CD8-positive, alpha-beta memory T cell (primary cell): ENCODE measurements at places on chromosomes 5 and 9. TPM values are rescaled to one million over a fixed set of nuclear protein-coding genes. Genes with fewer than 3 reads are reported as not detected.

DNA sequence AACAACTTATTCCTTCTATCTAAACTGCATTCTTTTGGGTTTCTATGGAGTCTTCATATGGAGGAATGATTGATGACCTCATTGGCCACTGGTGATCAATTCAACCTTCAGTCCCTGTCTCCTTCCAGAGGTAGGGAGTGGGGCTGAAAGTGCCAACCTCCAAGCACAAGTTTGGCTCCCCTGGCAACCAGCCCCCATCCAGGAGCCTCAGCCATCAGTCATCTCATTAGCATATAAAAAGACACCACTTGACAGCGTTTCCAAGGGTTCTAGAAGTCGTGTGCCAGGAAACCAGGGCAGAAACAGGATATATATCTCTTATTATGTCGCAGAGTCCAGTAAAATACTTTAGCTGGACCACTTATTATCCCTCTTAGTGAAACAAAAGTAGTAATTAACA lies 9.8 kb downstream of the SLC31A2 start:
- H3K27ac ChIP-seq = no peak overlapping the region
- H3K27me3 ChIP-seq = no peaks in the 10 kb centered on the region
- H3K36me3 ChIP-seq = peaks cover 13% of the 10 kb centered on the region
- no peak for DNase-seq
- no peak overlapping the region for H3K4me3 ChIP-seq
- H3K4me1 ChIP-seq = peaks cover 12% of the 10 kb centered on the region

GRCh38 chr9:133995012-133995896 lies 3.1 kb upstream of the VAV2 start:
- no peaks in the 10 kb centered on the region for H3K27me3 ChIP-seq
- DNase-seq = no peak
- H3K4me3 ChIP-seq = no peak overlapping the region
- H3K36me3 ChIP-seq = no peaks in the 10 kb centered on the region

GRCh38 chr5:111968459-111968858 lies 211.5 kb upstream of the NREP start:
- H3K27me3 ChIP-seq = no peaks in the 10 kb centered on the region
- H3K4me3 ChIP-seq = no peak overlapping the region
- no peak overlapping the region for H3K27ac ChIP-seq
- DNase-seq = no peak

DNA sequence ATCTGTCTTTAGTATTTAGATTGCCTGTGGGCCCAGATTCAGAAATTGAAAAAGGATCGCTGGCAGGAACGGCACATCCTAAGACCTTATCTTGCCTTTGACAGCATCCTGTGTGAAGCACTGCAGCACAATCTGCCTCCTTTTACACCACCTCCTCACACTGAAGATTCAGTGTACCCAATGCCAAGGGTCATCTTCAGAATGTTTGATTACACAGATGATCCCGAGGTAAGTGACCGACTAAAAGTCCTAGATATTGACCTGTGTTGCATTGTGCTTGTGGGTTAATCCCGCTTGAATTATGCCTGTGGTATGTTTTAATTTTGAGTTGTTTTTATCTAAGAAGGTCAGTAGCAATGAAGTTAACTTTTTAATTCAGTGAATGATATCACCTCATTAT lies 14.4 kb downstream of the NCBP1 start:
- no peak overlapping the region for H3K27ac ChIP-seq
- no peaks in the 10 kb centered on the region for H3K4me1 ChIP-seq
- H3K36me3 ChIP-seq = peaks cover 60% of the 10 kb centered on the region
- H3K4me3 ChIP-seq = no peak overlapping the region
- DNase-seq = no peak

DNA sequence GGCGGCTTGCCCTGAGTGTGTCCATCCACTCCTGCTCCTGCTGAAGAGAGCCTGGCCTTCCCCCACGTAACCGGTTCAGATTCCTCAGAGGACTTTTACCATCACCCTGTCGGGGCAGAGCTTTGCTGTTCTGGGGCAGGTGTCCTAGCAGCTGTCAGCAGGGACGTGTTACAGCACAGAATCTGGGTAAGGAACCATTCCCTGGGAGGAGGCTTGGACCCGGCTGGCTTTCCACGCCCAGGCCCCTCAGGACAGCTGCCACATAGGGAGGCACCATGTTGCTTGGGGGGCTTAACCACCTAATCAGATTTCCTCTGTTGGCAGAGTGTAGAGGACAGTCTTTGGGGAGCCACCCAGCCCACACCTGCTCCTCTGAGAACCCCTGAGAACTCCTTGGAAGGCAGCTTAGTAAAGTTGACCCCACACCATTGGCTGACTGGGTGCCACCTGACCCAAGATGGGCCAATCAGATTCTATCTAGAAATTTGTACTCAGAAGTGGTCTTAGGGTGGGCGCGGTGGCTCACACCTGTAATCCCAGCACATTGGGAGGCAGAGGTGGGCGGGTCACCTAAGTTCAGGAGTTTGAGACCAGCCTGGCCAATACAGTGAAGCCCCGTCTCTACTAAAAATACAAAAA lies 23.3 kb upstream of the EEIG1 start:
- H3K4me1 ChIP-seq = peaks cover 56% of the 10 kb centered on the region
- DNase-seq = no peak
- no peak overlapping the region for H3K27ac ChIP-seq
- no peaks in the 10 kb centered on the region for H3K36me3 ChIP-seq
- H3K4me3 ChIP-seq = no peak overlapping the region

The MAP1B gene
- 0.13 TPM for total RNA-seq

The HK3 gene
- 1.5 TPM for total RNA-seq

GRCh38 chr5:112948458-112948857 lies 26.4 kb upstream of the REEP5 start:
- H3K4me3 ChIP-seq = no peak overlapping the region
- H3K4me1 ChIP-seq = no peaks in the 10 kb centered on the region
- H3K27me3 ChIP-seq = no peaks in the 10 kb centered on the region
- no peak overlapping the region for H3K27ac ChIP-seq

GRCh38 chr9:89593727-89594427 lies 10.9 kb upstream of the GADD45G start:
- DNase-seq = peak; percentile 26
- H3K36me3 ChIP-seq = no peaks in the 10 kb centered on the region
- no peaks in the 10 kb centered on the region for H3K4me1 ChIP-seq

The FOXD4L6 gene
- not detected for total RNA-seq

The GPRIN1 gene
- total RNA-seq = 2.3 TPM

DNA sequence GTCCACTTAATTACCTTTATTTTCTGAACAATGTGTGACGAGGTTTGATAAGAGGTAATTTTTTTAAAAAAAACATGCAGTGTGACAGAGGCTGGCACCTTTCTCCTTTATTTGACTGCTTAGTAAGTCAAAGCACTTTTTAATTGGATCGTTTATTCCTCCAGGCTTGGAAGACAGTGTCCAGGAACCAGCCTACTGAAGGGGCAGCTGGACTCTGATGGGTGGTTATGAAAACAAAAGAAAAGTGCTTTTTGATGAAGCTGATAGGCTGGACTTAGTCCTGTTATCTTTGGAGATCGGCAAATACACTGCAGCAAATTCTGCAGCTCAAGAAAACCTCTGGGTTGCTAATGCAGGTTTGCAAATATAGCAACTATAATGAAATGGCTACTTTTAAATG lies 141.7 kb downstream of the DCP2 start:
- no peaks in the 10 kb centered on the region for H3K36me3 ChIP-seq
- H3K4me1 ChIP-seq = no peaks in the 10 kb centered on the region
- no peak for DNase-seq
- H3K27me3 ChIP-seq = no peaks in the 10 kb centered on the region
- no peak overlapping the region for H3K4me3 ChIP-seq
- no peak overlapping the region for H3K27ac ChIP-seq

DNA sequence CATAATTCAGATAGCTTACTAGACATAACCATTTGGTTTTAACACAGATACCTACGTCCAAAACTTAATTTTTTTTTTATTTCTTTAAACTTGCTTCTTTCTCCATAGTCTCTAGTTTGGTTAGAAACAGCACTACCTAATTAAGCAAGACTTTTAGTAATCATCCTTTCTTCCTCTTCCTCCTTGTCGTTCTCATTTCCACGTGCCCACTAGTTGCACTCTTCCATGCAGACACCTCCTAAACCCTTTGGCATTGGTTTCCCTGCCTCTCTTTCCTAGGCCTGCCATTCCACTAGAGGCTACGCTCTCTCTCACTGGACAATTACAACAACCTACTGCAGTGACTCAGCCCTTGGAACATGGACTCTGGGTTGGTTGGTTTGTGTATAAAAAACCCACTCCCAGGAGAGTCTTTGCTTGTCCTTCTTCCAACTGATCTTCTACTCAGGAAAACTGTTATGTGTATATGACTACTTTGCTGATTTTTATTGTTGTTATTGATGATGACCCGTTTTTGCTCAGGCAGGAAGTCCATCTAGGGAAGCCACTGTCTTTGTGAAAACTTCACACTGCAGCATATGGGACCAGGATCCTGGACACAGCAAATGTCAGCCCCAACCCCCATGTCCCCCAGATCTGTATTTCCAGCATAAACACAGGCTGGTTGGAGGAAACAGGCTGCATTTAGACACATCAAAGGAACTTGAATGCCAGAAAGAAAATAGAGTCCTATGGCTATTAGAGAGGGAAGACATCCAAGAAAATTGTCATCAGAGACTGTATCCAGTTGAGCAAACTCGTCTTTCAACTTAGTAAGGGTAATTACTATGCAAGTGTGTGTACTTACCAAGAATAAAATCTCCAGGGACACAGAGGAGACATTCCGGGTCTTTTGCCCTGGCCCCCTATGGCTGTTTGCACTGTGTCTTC lies 503.2 kb downstream of the GADD45G start:
- no peak for DNase-seq
- no peaks in the 10 kb centered on the region for H3K27me3 ChIP-seq
- no peak overlapping the region for H3K4me3 ChIP-seq
- no peaks in the 10 kb centered on the region for H3K4me1 ChIP-seq

The ACSL6 gene
- 21.8 TPM for total RNA-seq

GRCh38 chr5:147686421-147686820 lies 96.1 kb downstream of the JAKMIP2 start:
- H3K27ac ChIP-seq = no peak overlapping the region
- no peak for DNase-seq
- no peak overlapping the region for H3K4me3 ChIP-seq
- no peaks in the 10 kb centered on the region for H3K4me1 ChIP-seq
- H3K36me3 ChIP-seq = no peaks in the 10 kb centered on the region

DNA sequence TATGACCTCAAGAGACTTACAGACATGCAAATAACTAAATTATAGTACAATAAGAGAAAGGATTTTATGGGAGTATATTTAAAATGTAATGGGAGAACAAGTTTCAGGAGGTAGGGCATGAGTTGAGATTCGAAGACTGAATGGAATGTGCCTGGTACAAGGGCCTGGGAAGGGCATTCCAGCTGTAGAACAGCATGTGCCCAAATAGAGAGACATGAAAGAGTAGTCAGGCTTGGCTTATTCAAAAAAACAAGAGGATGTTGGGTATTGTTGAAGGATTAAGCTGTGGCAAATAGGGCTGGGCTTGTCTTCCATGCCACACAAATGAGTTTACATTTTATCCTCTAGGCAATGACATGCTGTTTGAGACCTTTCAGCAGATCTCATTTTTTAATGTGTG lies 86.9 kb downstream of the FOCAD start:
- H3K27ac ChIP-seq = no peak overlapping the region
- H3K36me3 ChIP-seq = no peaks in the 10 kb centered on the region
- H3K27me3 ChIP-seq = no peaks in the 10 kb centered on the region
- H3K4me3 ChIP-seq = no peak overlapping the region

DNA sequence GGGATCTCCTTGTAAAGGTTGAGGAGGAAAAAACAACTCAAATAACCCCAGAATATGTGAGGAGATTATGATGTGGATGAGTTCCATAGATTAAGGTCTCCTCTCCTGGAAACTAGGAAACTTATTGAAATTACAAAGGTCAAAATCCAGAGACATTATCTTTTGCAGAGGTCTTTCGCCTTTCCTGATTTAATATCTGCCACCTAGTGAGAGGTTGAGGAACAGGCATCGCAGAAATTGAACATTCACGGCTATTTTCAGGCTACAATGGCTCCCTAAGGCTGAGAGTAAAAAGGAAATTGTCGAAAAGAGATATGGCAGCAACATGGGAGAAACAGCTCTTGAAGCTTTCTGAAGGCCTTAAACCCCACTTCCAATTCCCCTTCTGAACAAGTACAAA lies 127.5 kb upstream of the PLCXD3 start:
- no peak for DNase-seq
- H3K4me1 ChIP-seq = no peaks in the 10 kb centered on the region
- H3K27ac ChIP-seq = no peak overlapping the region
- H3K36me3 ChIP-seq = no peaks in the 10 kb centered on the region
- no peaks in the 10 kb centered on the region for H3K27me3 ChIP-seq
- no peak overlapping the region for H3K4me3 ChIP-seq

The IRX1 gene
- not detected for total RNA-seq

The ACTBL2 gene
- not detected for total RNA-seq

The SLC46A2 gene
- not detected for total RNA-seq

DNA sequence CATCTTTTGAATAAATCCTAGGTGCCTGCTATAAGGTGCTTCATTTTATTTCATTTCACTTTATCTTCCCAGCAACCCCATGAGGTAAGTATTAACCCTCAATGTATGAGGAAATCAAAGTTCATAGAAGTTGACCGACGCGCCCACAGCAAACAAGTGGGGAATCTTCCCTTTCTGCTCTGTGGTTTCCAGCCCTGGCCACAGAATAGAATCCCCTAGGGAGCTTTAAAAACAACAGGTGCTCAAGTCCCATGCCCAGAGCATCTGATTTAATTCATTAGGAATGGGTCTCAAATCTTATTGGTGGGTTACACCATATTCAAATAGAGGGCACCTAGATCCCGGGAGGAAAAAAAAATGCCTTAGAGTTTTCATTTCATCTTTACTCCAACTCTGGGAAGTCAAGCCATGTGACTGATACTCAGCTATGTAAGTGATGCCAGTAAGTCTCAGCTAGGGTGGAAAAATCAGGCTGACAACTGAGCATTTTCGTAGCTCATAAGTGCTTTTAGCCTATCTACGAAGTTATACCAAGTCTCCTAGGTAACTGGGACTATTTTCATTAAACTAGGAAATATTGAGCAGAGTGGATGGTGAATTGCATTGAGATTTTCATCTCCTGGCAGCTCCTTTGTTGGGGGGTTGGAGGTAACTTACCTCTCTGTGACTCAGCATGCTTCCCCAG lies 353.4 kb upstream of the SLC30A5 start:
- H3K27me3 ChIP-seq = no peaks in the 10 kb centered on the region
- no peak overlapping the region for H3K4me3 ChIP-seq
- H3K4me1 ChIP-seq = no peaks in the 10 kb centered on the region
- no peak overlapping the region for H3K27ac ChIP-seq
- DNase-seq = no peak
- H3K36me3 ChIP-seq = no peaks in the 10 kb centered on the region

DNA sequence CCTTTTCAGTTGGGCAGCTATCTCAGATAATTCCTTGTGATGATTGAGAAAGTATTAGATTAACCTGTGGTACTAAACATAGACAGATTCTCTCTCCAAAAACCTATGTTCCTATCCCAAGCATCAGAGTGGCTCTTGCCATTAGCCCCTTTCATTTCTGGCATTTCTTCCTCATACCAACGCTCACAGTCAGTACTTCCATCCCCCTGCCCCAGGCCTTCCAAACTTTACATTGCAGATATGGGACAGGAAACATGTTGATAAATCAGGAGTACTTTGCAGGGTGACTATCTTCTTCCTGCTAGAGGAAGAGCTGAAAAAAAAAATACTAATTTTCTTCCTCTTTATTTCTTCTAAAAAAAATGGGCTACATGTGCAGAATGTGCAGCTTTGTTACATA lies 442.6 kb upstream of the RGMB start:
- no peak for DNase-seq
- no peaks in the 10 kb centered on the region for H3K36me3 ChIP-seq
- no peaks in the 10 kb centered on the region for H3K27me3 ChIP-seq
- H3K4me3 ChIP-seq = no peak overlapping the region
- no peak overlapping the region for H3K27ac ChIP-seq

- no peaks in the 10 kb centered on the region for H3K36me3 ChIP-seq
- no peak overlapping the region for H3K27ac ChIP-seq
- H3K4me1 ChIP-seq = no peaks in the 10 kb centered on the region
- H3K4me3 ChIP-seq = no peak overlapping the region
- H3K27me3 ChIP-seq = peaks cover 13% of the 10 kb centered on the region
Measured at GRCh38 chr5:51388488-51389287, 5.4 kb downstream of the ISL1 start.
